Right atrium auricular region (tissue), 2 donors: ENCODE measurements at places on chromosomes 7 and 10.

GRCh38 chr7:135514856-135515255 is 5.0 kb upstream of the CNOT4 start:
- no peak for DNase-seq

GRCh38 chr10:12781976-12782375 is 219.5 kb downstream of the CCDC3 start:
- no peak for DNase-seq

DNA sequence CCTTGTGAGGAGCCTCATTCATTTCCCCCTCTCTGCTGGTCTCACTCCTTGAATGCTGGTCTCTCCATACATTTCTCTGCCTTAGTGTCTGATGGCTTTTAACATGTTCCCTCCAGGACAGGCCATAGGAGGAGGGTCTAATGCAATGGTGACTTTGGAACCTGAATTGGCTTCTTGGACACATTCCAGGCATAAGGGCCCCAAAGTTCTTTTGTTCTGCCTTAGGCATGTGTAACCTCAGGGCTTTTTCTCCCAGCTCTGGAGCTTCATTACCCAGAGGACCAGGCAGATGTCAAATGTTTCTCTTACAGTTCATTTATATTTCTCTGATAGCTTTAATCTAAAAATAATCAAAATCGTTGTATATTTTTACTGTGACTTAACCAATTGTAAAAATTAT is 162.6 kb downstream of the SDK1 start:
- no peak for DNase-seq

- DNase-seq = no peak
Measured at GRCh38 chr10:132607491-132607890, 69.9 kb downstream of the INPP5A start.

DNA sequence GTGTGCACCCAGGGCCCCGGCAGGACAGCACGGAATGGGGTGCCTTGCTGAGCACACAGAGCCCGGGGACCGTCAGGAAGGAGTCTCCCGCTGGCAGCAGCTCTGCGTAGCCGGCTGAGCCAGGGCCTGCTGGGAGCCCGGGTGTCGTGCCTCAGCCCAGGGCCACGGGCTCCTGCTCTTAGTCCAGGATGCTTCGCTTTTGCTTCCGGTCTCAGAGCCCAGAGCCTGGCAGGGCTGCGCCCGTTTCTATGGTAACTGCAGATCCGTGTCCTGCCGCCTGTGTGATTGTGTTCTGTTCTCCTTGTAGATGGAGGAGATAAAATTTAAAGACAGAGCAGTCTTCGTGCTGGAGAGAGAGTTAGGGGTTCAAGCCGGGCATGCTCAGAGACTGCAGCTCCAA is 53.7 kb upstream of the DPYSL4 start:
- no peak for DNase-seq

DNA sequence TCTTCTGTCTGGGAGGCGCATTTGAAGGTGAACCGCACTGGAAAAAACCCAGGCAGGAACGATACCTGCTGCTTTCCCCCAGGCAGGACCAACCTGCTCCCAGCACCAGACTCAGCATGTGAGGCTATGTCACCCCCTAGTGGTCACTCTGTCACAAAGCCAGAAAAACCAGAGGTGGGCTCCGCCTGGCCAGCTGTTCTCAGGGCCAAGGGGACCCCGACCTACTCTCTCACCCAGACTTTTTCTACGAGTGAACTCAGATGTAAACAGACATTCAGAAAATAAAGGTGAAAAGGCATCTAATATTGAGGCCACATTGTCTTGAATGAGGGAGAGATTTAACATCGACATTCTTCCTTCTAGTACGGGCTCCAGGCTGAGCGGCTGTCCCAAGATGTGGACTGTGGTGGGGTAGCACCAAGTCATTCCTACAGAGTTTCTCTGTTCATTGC is 117.3 kb downstream of the PRKAG2 start:
- DNase-seq = no peak

- DNase-seq = no peak
Measured at GRCh38 chr7:151062111-151062398, 2.7 kb downstream of the SLC4A2 start.

- DNase-seq = no peak
Measured at GRCh38 chr7:64908358-64908757, 5.3 kb downstream of the ZNF273 start.

DNA sequence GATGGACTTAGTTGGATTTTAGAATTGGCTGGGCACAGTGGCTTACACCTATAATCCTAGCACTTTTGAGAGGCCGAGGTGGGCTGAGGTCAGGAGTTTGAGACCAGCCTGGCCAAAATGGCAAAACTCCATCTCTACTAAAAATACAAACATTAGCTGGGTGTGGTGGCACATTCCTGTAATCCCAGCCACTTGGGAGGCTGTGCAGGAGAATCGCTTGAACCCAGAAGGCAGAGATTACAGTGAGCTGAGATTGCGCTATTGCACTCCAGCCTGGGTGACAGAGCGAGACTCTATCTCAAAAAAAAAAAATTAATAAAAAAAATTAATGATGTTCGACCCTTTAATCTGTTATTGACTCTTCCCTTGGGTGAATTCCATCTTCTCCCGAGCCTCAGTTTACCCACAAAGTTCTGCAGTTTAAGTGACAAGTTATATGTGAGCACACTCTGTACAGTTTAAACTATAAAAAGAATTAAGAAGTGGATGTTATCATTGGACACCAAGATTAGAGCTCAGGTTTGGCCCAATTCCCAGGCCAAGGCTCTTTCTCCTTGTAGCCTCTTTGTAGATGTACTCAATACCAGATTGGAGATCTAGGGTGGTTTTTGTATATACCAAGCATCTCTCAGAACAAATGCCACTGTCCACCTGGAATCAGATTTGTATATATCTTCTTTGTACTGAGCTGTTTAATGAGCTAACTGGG is 15.0 kb downstream of the KAT6B start:
- DNase-seq = no peak

DNA sequence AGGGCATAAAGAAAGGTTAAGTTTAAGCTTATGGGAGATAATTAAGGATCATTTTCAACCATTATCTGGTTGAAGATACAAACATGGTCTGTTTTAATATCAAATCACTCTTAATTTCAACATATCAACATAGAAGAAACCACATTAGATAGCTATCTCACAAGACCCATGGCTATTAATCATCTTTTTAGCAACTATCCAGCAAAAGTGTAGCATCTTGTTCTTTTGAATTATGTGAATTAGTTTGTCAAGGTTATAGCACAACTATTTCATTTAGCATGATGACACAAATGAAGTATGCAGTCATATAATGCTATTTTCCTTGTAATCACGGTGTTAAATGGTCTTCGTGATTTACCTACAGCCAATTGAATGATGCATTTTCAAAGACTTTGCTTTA is 58.9 kb upstream of the PPP1R9A start:
- DNase-seq = no peak

GRCh38 chr7:30616318-30616717 is 21.6 kb downstream of the GARS1 start:
- no peak for DNase-seq

GRCh38 chr7:149286811-149287400 is 24.9 kb downstream of the ZNF783 start:
- no peak for DNase-seq

DNA sequence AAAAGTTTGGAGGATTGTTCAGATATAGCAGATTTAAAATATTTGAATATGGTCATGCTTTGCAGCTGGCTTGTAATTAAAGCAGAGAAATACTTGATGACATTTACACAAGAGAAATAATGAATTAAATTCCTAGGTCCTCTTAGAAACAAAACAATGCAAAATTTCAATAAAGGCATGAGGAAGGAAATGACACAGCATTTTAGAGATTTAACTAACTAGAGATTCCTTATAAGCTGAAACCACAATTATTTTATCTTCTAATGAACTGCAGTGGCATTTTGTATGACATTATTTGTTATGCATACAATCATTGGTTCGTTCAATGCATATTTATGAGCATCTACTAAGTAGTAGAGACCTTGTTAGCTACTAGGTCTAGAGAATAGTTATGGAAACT is 490.9 kb downstream of the ZWINT start:
- no peak for DNase-seq

- no peak for DNase-seq
Measured at GRCh38 chr10:36171953-36172940, 530.2 kb upstream of the FZD8 start.

DNA sequence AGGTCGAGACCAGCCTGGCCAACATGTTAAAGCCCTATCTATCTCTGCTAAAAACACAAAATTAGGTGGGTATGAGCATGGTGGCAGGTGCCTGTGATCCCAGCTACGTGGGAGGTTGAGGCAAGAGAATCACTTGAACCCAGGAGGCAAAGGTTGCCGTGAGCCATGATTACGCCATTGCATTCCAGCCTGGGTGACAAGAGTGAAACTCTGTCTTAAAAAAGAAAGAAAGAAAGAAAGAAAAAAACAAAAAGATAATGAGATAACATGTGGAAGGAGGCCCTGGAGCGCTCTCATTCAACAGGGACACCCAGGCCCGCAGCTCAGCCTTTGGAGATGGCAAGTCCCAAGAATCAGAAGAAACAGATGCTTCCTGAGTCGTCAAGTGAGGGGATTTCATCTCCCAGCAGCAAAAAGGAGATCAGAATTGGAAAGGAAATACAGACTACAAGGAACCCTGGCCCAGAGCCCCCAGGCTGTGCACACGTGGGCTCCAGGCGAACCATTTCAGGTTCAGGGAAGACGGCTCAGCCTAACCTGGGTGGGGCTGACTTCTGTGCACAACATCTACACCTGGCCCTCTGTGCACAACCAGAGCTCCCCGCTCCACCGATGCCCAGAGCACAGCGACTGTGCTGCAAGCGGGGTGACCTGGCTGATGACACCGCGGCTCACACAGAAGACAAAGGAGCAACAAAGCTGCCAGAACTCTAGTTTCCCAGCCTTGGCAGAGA is 33.3 kb downstream of the GNA12 start:
- no peak for DNase-seq
